G401 (cell line): ENCODE measurements at places on chromosomes 11 and 22.

GRCh38 chr11:13884158-13884799, 78.2 kb upstream of the SPON1 start:
- DNase-seq: no peak

GRCh38 chr22:31346733-31347250, 646 bp upstream of the PATZ1 start:
- no peak for DNase-seq

DNA sequence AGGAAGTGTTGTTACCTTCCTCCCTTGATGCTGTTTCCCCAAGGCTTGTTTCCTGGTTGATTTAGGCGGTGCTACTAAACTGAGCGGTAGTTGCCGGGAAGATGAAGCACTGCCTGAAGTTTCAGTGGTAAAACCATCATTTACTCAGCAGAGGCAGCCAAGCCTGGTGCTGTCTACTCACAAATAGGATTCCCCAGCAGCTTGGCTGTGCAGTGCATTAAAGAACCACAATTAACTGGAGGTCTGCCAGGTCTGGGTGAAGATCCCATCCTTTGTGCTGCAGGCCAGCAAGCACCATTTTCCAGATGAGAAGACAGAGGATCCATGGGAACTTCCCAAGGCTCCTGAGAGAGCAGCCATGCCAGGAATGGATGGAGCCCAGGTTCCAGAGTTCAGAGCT, 231.9 kb upstream of the E2F8 start:
- no peak for DNase-seq

DNA sequence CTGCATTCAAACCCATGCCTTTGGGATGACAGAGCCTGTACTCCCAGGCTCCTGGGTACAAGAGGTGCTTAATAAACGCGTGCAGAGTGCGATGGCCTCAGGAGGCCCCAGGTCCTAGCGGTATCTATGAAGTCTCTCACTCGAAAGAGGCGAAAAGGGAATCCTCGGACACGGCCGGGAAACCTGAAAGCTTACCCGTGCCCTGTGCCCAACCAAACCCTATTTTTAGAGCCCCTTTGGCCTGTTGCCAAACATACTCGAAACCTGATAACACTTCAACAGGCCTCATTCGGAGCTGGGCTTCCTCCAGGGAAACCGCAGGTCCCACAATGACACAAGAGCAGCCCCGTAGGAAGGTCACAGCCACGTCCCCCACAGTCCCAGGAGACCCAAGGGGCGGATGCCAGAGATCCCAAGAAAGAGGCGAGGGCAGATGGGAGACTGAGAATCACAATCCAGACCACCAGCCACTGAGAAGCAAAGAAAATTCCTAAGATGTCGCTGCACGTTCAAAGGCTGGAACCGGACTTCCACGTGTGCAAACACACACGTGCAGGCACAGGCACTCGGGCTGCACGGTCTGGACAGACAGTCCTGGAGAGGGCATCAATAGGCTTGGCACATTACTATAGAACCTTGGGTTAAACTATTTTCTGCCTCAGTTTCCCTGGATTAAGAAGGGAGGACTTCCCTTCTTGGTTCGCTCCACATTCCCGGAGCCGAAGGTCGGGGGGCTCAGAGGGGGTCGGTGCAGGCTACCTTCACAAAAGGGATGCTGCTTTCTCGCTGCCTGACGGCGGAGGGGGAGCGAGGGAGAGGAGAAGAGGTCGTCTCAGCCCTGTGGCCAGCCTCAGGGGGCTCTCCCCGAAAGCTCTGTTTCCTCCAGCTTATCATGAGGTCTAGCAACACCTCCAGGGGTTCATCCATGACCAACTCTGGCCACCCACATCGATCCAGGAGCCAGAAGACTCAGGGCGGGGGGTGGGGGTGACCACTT, 8.2 kb downstream of the PDGFB start:
- no peak for DNase-seq

- DNase-seq: no peak
Observed at GRCh38 chr11:131823772-131824171, 453.4 kb downstream of the NTM start.

- no peak for DNase-seq
Observed at GRCh38 chr11:34605481-34606325, 15.2 kb upstream of the EHF start.

DNA sequence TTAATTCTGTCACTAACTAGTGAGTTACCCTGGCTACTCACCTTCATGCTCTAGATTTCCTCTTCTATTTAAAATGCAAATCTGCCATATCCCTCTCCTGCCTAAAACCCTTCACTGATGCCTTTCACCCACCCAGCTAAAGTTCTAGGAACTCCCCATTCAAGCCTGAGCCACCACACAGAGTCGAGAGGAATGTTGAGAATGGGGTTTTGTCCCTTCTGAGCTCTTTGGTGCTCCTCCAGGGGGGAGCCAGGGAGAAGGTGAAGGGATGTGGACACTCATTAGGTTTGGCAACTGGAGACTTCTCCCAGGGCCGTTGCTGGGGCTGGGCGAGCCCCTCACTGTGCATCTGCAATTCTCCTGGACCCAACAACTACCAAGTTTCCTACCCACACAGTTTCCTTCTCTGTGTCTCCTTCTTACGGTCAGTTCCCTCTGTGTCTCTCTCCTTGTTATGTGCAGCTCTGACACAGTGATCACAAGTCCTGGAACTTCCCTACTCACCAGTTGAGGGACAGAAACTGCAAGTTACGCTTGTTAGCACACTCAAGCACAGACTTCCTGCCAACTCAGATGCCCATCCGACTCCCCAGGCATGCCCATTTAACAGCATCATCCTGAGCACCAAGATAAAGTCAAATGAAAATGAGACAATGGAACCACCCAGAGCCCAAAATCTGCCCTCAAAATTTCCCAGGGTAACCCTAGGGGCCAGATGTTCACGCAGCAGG, 6.5 kb upstream of the IL10RA start:
- no peak for DNase-seq

- DNase-seq: no peak
Observed at GRCh38 chr11:73999581-74000306, 9.1 kb downstream of the UCP3 start.

DNA sequence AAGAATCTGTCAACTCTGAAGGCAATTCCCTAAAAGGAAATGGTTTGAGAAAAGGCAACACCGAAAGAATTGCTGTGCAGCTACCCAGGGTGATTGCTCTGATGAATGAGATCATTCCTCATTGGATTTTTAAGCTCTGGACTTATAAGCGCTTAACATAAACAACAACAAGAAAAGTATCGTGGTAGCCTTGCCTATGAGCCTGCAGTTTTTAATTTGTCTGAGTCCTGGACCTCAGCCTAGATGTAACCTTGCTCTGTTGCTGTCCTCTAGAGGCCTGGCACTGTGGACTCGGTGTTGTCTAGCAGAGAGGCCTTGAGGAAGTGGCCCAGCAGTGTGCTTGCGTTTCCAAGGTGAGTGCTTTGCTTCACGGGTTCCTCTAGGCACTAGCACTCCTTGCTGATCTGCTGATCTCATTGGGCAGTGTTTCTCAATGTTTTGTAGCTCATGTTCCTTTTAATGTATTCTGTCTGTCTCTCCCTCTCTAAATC, 20.4 kb downstream of the CCDC81 start:
- peak; percentile 36 for DNase-seq

GRCh38 chr11:110367571-110367970, 62.2 kb upstream of the FDX1 start:
- no peak for DNase-seq

DNA sequence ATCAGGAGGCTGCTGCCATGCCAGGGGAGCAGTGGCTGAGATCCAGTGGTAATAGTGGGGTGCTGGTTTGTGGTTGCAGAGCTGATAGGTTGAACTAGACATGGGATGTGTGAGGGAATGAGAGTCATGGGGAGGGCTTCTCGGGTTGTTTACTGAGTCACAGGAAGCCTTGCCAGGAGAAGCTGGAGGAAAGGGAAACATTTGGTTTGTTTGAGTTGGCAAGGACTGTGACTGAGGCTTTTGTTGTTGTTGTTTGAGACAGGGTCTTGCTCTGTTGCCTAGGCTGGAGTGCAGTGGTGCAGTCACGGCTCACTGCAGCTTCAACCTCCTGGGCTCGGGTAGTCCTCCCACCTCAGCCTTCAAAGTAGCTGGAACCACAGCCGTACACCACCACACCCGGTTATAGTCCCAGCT, 49.3 kb downstream of the CABIN1 start:
- DNase-seq: no peak

- no peak for DNase-seq
Observed at GRCh38 chr11:31366795-31367194, 2.7 kb downstream of the DCDC1 start.

GRCh38 chr11:85313741-85314140, 313.4 kb downstream of the DLG2 start:
- DNase-seq: no peak

GRCh38 chr11:17763244-17763643, 28.7 kb downstream of the KCNC1 start:
- DNase-seq: no peak

DNA sequence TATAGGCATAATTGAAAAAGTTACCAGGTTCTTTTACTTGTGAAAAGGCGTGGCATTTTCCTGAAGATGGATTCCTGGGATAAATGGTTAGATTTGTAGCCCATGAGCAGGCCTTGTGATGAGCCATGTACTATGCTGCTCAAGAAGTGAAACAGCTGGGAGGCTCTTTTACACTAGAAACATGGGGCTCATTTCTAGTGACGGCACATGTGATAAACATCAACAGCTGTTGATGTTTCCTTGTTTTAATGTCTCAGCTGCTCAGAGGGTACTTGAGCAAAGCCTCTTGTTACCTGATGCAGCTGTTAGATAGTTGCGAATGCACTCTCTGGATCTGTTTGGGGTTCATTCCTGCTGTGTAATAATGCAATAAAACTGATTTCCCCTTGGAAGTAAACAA, 396.8 kb downstream of the GUCY1A2 start:
- DNase-seq: no peak

DNA sequence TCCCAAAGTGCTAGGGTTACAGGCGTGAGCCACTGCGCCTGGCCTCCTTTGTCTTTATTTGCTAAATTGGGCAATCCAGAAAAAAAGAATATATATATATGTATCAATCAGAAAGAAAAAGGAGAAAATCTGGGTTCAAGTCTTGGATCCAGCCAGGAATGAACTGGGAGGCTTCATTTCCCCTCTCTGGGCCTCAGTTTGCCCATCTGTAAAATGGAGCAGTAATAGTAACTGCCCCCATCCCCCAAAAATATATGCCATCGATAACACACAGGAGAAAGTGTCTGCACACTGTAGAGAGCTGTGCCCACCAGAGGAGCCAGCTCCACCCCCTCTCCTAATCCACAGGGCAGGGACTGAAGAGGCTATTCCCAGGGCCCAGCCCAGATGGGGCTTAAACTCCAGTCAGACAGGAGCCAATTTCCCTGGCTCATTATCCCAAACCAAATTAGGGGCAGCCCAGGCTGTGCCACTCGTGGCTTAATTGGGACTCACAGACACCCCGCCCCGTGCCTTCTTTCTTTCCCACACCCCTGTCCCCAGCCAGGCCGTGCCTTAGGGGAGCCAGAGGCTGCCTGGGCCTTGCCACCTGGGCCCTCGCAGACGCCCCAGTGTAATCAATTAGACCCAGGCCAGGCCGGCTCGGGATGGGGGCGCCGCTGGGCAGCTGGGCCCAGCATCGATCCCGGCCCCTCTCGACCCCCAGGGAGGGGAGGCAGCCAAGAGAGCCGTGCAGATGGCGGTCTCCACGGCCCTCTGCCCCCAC, 171.5 kb downstream of the MN1 start:
- no peak for DNase-seq

GRCh38 chr11:26109658-26110368, 222.1 kb upstream of the ANO3 start:
- no peak for DNase-seq

- DNase-seq: no peak
Observed at GRCh38 chr22:19055801-19056200, 66.4 kb downstream of the DGCR2 start.

GRCh38 chr22:29343313-29343805, 27.9 kb upstream of the RASL10A start:
- peak; percentile 51 for DNase-seq

GRCh38 chr11:15864026-15864805, 492.1 kb downstream of the SOX6 start:
- no peak for DNase-seq

- no peak for DNase-seq
Observed at GRCh38 chr11:10633261-10633660, 60.3 kb downstream of the IRAG1 start.

DNA sequence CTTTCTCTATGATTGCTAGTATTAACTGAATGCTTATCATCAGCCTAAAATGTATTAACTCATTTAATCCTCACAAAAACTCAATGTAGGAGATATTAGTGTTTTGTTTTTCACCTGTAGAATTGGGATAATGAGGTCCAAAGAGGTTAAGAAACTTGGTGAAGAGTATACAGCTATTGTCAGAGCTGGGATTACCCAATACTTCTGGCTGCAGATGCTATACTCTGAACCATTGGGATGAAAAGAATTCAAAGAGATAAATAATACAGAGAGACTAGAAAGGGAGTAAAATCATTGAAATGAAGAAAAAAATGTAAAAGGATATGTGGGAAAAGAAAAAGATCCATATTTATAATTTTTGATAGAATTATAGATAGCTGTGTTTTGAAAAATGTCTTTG, 137.1 kb downstream of the TRPC6 start:
- no peak for DNase-seq

DNA sequence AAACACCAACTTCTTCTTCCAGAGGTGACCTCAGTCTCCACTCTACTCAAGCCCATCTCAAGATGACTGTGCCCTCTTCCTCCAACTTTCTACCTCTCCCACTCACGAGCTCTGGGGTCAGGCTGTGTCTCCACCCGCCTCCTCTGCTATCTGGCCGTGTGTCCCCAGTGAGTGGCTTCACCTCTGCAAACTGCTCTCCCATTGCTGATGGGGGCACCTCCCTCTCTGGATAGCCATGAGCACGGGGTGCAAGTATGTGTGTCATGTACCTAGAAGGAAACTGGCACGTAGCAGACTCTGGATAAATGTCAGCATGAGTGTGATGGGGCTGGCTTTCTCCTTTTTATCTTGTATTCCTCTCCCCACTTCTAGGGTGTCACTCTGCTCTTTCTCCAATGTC, 18.3 kb upstream of the RAC2 start:
- DNase-seq: no peak

GRCh38 chr11:88535916-88536547, 198.5 kb upstream of the CTSC start:
- DNase-seq: no peak
